Psoas muscle (tissue), 8 donors: ENCODE measurements at places on chromosomes 12 and 14. TPM values are rescaled to one million over a fixed set of nuclear protein-coding genes. Genes with fewer than 3 reads are reported as not detected.

DHRS1 gene
- 6.4 TPM for polyA plus RNA-seq

PRKD1 gene
- 1.2 TPM for polyA plus RNA-seq

RIMBP2 gene
- 0.08 TPM for polyA plus RNA-seq

KLHL33 gene
- 1.3 TPM for polyA plus RNA-seq

RAD51B gene
- 1.3 TPM for polyA plus RNA-seq

MAP3K9 gene
- polyA plus RNA-seq = 1.1 TPM

TTC9 gene
- polyA plus RNA-seq = 2.5 TPM

RDH12 gene
- not detected for polyA plus RNA-seq

SAMD15 gene
- polyA plus RNA-seq = 0.75 TPM

PIP4K2C gene
- polyA plus RNA-seq = 7.7 TPM

FOXA1 gene
- not detected for polyA plus RNA-seq

MED6 gene
- 20.3 TPM for polyA plus RNA-seq

AKT1 gene
- polyA plus RNA-seq = 51.9 TPM

SLC25A47 gene
- polyA plus RNA-seq = not detected

SETD3 gene
- polyA plus RNA-seq = 113 TPM

TMEM229B gene
- 0.14 TPM for polyA plus RNA-seq

RPL10L gene
- polyA plus RNA-seq = not detected
